ENCODE measurements at places on chromosomes 2 and 18. TPM values are rescaled to one million over a fixed set of nuclear protein-coding genes. Genes with fewer than 3 reads are reported as not detected.

The CYP27C1 gene
- total RNA-seq = 0.26 TPM

The AMER3 gene
- total RNA-seq = under 0.01 TPM

The STPG4 gene
- under 0.01 TPM for total RNA-seq

The HOXD12 gene
- total RNA-seq = not detected

The C2orf66 gene
- total RNA-seq = under 0.01 TPM

The RGPD3 gene
- total RNA-seq = 0.26 TPM

The KIF5C gene
- total RNA-seq = not detected

The LYG1 gene
- total RNA-seq = 0.77 TPM

The OTOS gene
- not detected for total RNA-seq

The TXNDC2 gene
- total RNA-seq = under 0.01 TPM

The RESP18 gene
- not detected for total RNA-seq

The SLC20A1 gene
- total RNA-seq = 47.7 TPM

The RAB17 gene
- 2.4 TPM for total RNA-seq

The PAIP2B gene
- total RNA-seq = 5.2 TPM

The BCL11A gene
- 3.6 TPM for total RNA-seq

The GAREM1 gene
- total RNA-seq = 10.0 TPM

The FLACC1 gene
- 0.26 TPM for total RNA-seq

The CYTIP gene
- total RNA-seq = not detected

The GAREM2 gene
- under 0.01 TPM for total RNA-seq

The CCDC85A gene
- total RNA-seq = 0.13 TPM

The IL36A gene
- 6.3 TPM for total RNA-seq

The FKBP1B gene
- total RNA-seq = 16.5 TPM

The SERPINB7 gene
- 25.0 TPM for total RNA-seq

The KCNS3 gene
- 3.7 TPM for total RNA-seq

The HOXD8 gene
- not detected for total RNA-seq

The MAP2 gene
- total RNA-seq = 8.2 TPM

The CCDC141 gene
- not detected for total RNA-seq

The GCG gene
- total RNA-seq = not detected

The EVX2 gene
- total RNA-seq = not detected

The GATA6 gene
- 2.9 TPM for total RNA-seq

The SCYGR5 gene
- total RNA-seq = not detected

The CRYGD gene
- not detected for total RNA-seq

All from bronchial epithelial cell (primary cell).